ENCODE measurements at places on chromosomes 1 and 21. TPM values are rescaled to one million over a fixed set of nuclear protein-coding genes. Genes with fewer than 3 reads are reported as not detected.

EFCAB14 gene
- total RNA-seq, result 64.4 TPM

ELAPOR1 gene
- not detected for total RNA-seq

ADAM30 gene
- total RNA-seq, result not detected

DCST2 gene
- total RNA-seq, result 0.27 TPM

KCNQ4 gene
- total RNA-seq, result 3.4 TPM

CD2 gene
- total RNA-seq, result not detected

PDZK1 gene
- not detected for total RNA-seq

GPX7 gene
- 33.1 TPM for total RNA-seq

SPRR3 gene
- not detected for total RNA-seq

AUNIP gene
- total RNA-seq, result 1.7 TPM

CR1 gene
- total RNA-seq, result 0.07 TPM

CELA3A gene
- not detected for total RNA-seq

OR2L13 gene
- not detected for total RNA-seq

CLDN19 gene
- total RNA-seq, result 2.5 TPM

DRAM2 gene
- 84.3 TPM for total RNA-seq

TMEM82 gene
- not detected for total RNA-seq

CHIA gene
- total RNA-seq, result not detected

CD1B gene
- not detected for total RNA-seq

ZBTB8A gene
- total RNA-seq, result 9.0 TPM

MR1 gene
- total RNA-seq, result 2.5 TPM

GRCh38 chr1:14782741-14783591 is 184.5 kb downstream of the KAZN start:
- no peak for DNase-seq

- no peak for DNase-seq
These were observed 76.3 kb downstream of the ZP4 start for GRCh38 chr1:237814319-237814924.

- no peak for DNase-seq
These were observed 27.0 kb downstream of the ZZZ3 start for GRCh38 chr1:77655431-77655974.

DNA sequence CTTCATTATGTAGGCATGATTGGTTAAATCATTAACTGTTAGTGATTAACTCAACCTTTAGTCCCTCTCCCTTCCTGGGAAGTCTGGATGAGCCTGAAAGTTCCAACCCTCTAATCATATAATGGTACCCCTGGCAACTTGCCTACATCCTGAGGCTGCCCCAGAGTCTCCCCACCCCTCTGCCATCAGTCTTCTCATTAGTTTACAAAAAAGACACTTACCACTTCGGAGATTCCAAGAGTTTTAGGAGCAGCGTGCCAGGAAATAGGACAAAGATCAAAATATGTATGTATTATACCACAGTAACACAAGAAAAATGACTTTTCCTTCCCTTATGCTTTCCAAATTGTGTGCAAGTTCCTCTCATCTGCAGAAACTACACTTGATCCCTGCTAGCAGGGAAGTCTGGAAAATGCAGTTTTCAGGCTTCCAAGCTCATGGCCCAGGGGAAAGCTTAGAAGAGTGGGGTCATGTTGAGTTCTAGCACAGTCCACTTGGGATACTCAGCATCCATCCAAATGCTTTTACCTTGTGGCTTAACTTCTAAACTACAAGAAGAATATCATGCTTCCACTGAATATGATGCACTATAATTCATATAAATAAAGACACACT is 64.6 kb upstream of the PPIH start:
- DNase-seq, result no peak

GRCh38 chr1:157418659-157419058 is 133.7 kb downstream of the FCRL5 start:
- DNase-seq, result no peak

DNA sequence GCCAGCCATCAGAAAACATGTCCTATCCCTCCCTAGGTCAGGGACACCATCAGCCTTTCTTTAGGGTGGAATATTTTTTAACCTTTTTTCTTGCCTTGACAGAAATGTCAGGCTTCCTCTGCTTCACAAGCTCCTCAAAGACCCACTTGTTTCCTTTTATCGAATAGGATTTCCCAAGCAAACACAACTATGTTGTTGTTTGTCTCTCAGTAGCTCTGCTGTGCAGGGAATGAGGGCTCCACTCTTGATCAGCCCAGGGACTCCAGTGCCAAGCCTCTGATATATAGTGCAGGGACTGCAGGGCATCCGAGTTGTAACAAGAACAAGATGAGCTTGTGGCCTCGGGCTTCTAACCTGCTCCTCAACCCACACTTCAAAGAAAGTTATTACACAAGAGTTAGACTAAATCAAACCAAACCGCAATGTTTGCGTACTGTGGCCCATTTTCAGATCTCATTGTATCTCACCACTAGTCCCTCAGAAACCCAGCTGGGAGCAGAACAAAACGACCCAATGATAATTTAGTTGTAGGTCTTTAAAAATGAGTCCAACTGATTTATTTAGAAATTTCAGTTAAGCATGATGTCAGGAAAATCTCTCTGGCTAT is 108.1 kb downstream of the ATG4C start:
- DNase-seq, result no peak

GRCh38 chr1:1318131-1318652 is 6.3 kb downstream of the INTS11 start:
- peak; percentile 77 for DNase-seq

- no peak for DNase-seq
These were observed 2.7 kb downstream of the PTPRC start for GRCh38 chr1:198641501-198641900.

GRCh38 chr1:60331647-60332046 is 258.1 kb upstream of the C1orf87 start:
- DNase-seq, result no peak

DNA sequence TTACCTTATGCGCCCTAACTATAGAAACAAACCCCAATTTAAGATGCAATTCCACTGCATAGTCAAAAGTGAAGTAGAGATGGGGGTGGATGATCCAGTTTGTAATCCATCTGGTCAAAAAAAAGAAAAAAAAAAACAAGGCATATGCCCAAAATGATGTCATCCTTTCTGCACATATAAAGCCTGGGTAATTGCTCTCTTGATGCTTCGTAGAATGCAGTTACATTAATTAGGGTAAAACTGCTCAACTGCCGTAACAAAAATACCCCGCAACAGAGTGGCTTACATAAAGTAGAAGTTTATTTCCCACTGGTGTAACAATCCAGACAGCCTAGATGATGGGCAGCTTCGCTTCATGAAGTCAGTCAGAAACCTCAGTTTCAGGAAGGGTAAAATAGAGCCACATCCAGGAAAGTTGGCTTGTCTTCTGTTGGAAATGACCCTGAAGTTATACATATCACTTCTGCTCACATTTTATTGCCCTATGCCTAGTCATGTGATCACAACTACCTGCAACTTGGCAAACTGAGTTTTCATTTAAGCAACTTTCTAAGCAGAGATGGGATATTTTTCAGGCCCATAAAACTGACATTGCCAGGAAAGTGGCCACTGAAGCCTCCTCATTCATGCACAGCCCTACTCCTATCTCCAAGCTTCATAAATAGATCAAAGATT is 221.7 kb downstream of the C1orf94 start:
- DNase-seq, result no peak

DNA sequence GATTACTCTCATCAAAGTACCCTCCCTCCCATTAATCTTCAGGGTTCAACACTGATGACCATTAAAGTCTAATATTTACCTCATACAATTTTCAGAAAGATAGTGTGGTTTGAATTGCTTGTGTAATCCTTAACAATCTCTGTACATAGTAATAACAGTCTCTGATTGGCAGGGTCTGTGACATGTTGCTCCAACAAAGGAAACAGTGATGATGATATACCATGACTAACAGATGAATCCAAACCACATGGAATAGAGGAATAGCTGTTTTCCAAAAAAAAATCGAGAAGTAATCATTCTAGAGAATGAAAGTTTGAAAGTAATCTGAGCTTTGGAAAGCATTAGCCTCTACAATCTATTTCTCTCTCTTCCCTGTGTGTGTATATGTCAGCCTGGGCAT is 610.1 kb upstream of the NEGR1 start:
- DNase-seq, result no peak

- DNase-seq, result no peak
These were observed 227.1 kb downstream of the LRRC7 start for GRCh38 chr1:69794831-69795230.

DNA sequence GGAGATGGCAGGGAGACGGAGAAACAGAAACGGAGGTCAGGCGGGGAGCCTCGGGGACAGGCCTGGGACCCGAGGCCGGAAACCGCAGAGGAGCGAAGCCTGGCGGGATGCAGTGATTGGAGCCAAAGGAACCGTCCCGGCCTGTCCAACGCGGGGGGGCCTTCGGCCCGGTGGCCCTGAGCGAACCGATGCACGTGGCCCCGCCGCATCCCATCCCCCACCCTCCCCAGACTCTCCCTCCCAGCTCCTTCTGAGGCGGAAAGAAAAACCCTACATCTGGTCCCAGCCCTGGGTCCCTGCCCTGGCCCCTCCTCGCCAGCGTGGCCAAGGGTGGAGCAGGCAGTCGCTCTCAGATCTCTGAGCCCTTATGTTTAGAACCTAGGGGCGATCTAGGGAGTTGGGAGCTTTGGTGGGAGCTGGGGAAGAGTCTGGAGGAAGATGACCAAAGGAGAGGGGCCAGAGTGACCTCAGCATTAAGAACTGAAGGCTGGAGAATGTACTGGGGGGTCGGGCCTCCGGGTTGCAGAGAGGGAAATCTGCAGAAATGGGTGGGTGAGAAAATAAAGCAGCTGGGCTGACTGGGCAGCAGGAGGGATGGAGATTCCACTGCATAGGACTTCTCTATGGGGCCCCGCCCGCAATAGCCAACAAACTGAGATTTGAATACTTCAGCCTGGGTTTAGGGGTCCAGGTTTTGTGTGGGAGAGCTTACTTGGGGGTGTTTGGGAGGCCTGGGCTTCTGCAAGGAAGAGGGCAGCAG is 1.5 kb upstream of the CRABP2 start:
- no peak for DNase-seq

DNA sequence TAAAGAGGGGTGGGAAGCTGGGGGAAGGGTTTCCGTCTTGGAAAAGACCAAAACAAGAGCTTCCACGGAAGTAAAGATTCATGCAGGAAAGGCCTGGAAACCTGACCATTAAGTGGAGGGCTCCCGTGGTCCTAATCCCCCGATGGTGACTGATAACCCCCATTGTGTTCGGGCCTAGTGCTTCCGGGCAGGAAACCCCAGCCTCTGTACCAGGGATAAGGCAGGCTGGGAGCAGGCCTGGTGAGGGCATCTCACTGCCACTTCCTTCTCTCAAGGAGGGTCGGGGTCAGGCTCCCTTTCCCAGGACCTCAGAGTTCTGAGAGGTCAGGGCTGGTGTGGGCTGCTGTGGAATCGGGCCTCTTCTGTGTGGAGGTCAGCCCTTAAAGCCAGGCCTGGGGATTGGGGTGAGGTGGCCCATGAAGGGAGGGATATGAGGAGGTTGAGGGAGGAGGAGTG is 136.9 kb downstream of the CDC7 start:
- no peak for DNase-seq

DNA sequence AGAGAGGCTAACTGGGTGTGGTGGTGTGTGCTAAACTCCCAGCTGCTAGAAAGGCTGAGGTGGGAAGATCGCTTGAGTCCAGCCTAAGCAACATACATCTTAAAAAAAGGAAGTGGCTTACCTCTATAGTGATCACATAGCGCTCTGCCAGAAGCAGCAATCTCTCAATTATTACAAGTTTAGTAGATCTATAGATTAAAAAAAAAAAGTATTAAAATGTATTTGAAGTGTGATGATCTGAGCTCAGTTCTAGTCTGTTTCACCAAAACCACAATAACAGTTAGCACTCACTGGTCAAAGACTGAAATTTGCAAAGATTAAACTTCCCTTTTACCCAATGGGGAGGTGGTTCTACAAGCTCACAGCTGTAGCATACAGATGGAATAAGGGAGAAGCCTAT is 76.3 kb downstream of the USP24 start:
- no peak for DNase-seq

GRCh38 chr1:171222936-171223335 is 25.4 kb upstream of the FMO1 start:
- DNase-seq, result no peak

GRCh38 chr21:42171091-42172053 is 47.6 kb upstream of the ABCG1 start:
- DNase-seq, result no peak

GRCh38 chr1:8139941-8140340 is 113.8 kb upstream of the ERRFI1 start:
- no peak for DNase-seq

GRCh38 chr1:198143797-198144196 is 13.0 kb upstream of the NEK7 start:
- no peak for DNase-seq

- no peak for DNase-seq
These were observed 73.2 kb downstream of the BCAR3 start for GRCh38 chr1:93608187-93609109.

GRCh38 chr1:16155537-16156410 is at the start of gene EPHA2:
Gene EPHA2 (minus strand): TSS chr1:16156069. CDS start chr1:16155932, 137 bp downstream.
- no peak for DNase-seq

- no peak for DNase-seq
These were observed 4.2 kb downstream of the HIVEP3 start for GRCh38 chr1:41914516-41914915.

DNA sequence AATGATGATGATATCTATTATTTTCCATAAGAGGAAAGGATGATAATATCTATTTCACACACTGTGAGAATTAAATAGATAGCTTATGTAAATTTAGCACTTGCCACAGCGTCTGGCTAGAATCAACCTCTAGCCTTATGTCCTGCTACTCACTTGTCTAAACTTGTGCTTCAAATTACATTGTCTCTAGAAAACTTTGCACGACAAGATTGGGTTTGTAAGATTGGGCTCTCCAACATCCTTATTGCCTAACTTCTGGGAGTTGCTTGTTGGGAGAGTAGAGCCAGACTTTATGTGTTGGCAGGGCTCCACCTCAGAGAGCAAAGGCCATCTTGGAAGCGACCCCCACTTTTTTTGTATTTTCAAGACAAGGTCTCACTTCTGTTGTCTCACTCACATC is 50.0 kb upstream of the POGK start:
- no peak for DNase-seq

DNA sequence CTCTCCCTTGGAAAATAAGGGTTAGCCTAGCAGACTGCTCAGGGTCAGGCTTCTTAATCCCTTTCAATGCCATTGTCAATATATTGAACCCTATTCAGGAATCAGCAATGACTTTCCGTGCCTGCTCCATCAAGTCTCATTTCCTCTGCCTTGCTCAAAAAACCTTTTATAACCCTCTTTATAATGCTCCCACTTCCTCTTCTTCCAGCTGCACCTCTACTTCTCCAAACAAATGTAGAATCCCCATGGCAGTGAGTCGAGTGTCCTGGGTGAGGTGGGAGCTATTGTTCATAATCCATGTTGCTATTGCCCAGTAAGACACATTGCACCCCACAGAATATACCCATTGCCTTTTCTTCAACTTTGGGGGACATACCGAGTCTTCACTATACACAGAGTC is 58.6 kb downstream of the OLIG1 start:
- no peak for DNase-seq

- DNase-seq, result no peak
These were observed 23.5 kb downstream of the SMYD3 start for GRCh38 chr1:246483569-246483933.
